H7 (cell line): ENCODE measurements at places on chromosomes 2 and 18. TPM values are rescaled to one million over a fixed set of nuclear protein-coding genes. Genes with fewer than 3 reads are reported as not detected.

DNA sequence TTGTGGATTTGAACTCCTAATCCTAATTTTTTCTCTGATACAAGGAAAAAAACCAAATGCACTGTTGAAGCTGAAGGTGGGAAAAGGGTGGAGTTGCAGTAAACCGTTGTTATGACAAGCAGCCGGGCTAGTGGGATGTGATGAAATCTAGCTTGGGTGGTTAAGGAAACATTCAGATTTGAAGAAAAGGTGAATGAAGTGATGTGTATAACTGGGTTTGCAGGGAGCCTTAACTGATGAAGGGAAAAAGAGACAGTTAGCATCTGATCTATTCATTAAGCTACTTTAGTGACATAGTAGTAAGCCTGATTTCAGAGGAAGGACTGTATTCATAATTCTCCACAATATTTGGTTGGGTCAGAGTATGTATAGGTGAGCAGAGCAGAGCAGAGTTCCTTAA lies 3.5 kb downstream of the EML6 start:
- DNase-seq: no peak

DNA sequence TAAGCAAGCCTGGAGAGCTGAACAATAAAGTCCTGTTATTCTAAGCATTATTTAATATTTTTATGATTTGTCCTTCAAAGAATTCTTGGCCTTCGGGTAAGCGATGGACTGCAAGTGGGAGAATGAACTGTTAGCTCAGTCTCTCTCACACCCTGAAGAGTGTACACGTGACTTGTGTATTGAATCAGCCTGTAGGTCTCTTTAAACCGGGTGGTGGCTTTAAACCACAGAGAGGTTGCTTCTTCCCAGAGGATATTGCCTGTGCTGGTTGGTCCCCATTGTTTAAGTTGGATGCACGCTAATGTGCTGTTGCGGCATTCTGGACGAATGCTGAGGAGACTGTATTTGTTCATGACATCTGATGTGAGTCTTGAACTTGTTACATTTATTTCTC lies 183.3 kb downstream of the LTBP1 start:
- no peak for DNase-seq

DNA sequence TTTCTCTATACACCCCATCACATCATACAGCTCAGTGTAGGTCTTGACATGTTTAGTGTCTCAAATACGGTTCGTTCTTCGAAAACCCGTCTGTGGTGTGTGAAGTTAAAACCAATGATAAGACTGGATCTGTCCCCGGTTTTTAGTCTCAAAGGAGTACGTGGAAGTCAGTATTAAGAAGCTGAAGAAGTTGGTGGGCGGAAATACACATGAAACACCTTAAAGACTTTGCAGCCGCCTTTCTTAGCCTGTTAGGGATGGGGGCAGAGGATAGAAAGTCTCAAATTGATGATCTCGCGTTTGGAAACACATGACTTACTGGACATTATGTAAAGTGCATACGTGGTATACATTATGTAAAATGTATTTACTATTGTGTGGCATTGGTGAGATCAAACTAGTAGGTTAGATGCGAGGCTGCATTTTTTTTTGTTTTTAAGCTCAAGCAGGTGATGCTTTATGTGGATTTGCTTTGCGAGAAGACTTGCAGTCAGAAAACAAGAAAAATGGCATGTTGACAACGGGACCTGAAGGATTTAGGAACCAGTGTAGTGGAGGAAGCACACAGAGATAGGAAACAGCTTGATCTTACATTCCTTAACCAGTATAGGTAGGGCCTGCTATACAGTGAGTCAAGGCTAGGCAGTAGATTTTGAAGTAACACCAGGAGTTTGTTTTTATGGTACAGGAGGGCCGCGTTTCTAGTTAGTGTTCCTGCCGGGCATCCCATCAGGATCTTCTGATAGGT lies 1.2 kb downstream of the CNOT11 start:
- DNase-seq: no peak

DNA sequence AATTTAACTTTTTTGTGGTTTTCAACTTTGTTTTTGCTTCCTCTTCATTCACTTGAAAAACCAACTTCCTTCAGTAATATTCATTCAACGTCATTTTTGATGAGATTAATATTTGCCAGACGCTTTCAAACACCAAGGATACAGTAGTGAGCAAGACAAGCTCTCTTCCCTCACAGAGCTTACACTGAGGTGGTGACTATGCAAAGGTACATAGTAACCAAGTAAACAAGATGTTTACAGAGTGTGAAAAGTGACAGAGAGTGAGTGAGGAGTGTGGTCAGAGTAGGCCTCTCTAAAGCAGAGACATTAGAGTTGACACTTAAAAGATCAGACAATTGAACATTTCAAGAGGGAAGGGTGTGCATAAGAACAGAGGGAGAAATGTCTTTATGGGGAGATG lies 155.5 kb downstream of the TMEM247 start:
- DNase-seq: no peak

DNA sequence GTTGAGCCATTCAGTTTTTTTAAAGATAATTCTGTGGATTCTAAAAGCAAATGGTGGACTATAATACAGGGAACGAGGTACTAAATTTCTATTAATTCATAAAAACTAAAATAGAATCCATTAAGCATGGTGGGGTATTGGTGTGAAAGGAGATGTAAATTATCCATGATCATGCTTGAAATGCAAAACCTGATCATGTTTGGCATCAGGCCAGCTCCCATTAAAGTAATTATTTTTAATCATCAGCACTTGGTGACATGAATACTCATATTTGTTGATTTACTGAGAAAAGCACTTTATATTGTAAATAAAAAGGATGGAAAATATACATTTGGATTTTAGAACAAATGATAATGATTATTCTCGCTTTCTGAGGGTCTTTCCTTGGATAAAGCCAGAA lies 232.3 kb upstream of the MEIS1 start:
- no peak for DNase-seq

DNA sequence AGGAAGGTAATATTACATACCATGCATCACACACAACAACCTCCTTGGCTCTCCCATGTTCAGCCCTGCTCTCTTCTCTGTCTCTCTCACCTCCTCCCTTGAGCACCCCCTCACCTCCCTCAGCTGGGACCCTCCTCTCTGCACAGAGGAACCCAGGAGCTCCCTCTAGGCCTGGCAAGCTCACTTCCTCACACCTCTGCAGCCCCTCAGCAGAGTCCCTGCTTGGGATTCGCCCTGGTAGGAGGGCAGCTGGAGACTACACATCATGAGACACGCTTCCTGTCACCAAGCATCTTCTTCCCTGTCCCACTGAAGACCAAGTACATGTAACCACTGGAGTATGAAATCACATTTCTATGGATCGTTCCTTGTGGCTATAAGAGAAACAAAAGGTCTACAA lies 51.0 kb downstream of the ADD2 start:
- DNase-seq: no peak

DNA sequence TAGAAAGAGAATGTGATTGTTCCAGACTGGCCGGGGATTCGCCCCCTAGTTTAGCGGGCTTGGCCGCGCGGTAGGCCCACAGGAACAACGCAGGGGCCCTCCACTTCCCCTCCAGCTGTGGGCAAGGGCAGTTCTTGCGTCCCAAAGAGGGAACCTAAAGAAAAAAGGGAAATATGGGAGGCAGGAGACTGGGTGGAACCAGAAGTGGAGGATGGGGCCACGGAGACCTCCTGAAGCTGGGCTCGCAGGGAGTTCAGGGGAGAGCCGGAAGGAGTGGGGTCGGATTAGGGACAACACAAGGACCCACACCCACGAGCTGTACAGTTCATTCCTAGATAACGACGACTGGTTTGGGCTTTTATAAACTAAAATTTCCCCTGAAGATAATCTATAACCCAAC lies 18.2 kb downstream of the GNLY start:
- peak; percentile 16 for DNase-seq

DNA sequence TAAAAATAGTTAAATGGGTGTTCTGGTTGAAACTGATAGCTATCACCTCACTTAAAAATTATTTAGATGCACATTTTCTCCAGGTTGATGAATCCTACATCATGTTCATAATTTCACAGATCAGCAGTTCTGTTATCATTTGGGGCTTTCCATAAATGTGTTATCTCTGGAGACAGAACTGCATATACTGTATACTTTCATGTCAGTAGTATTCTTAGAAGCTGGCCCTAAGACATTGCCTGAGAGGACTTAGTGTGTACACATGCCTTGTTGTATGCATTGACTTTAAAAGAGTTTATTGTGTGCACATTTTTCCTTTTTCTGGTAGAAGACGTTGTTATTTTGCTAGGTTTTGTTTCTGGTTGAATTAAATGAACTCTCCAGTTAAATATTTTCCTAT lies 41.0 kb downstream of the PIK3C3 start:
- DNase-seq: no peak

GRCh38 chr2:96105994-96106715 lies 10.2 kb downstream of the ADRA2B start:
- no peak for DNase-seq

DNA sequence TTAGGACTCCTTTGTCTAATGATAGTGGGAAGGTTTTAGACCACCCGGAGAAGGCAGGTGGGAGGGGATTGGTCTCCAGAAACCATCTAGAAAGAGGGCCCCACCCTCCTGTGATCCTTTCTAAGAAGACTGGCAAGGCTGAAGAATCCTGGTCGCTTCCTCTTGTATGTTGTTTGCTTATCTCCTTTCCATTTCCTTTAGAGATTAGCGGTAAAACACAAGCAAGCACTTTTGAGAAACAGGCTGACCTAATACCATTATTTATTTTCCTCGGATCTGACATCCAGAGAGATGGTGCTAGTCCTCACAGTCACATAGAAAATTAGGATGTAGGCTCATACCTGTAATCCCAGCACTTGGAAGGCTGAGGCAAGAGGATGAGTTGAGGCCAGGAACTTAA lies 45.2 kb upstream of the SPRED2 start:
- DNase-seq: no peak

GRCh38 chr18:54268751-54269150 lies 566 bp upstream of the POLI start:
- no peak for DNase-seq

DNA sequence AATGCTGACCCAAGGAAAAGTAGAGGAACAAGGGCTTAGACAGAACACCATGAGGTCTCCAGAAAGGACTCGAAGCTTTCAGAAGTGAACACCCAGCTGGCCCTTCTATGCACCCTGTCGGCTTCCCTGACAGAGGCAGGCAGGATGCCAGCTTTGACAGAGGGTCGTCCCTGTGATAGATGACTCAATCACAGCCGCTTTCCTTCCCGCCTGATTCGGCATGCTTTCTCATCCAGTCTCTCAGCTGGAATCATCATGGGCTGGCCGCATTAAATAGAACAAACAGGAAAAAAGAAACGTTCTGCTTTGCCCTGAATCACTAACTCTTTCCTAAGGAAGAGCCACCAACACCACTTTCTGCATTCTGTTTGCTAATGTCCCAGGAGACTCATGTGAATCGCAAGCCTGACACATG lies 140.3 kb upstream of the RAB12 start:
- no peak for DNase-seq

- DNase-seq: peak; percentile 88
Measured at GRCh38 chr18:63949068-63949737, at the start of gene HMSD. HMSD (plus strand) TSS chr18:63949301; CDS start chr18:63953456, 4,155 bp downstream.

GRCh38 chr2:1350111-1350510 lies 63.2 kb upstream of the TPO start:
- DNase-seq: no peak

GRCh38 chr2:109185821-109186570 lies 57.0 kb downstream of the SH3RF3 start:
- DNase-seq: no peak

GRCh38 chr2:188238386-188238785 lies 53.3 kb upstream of the GULP1 start:
- no peak for DNase-seq

TMEM37 gene
- 4.2 and 5.0 TPM in 2 replicates for total RNA-seq

STARD7 gene
- total RNA-seq: 233 and 253 TPM in 2 replicates

ALPG gene
- 0.21 and 0.89 TPM in 2 replicates for total RNA-seq

IL36A gene
- total RNA-seq: not detected in 2 replicates

ADGRF3 gene
- 1.2 TPM in 1 of 2 replicates, not detected in the other for total RNA-seq

ZC3H8 gene
- total RNA-seq: 2.1 and 5.9 TPM in 2 replicates

UGT1A4 gene
- 0.07 TPM in 1 of 2 replicates, not detected in the other for total RNA-seq

UGT1A10 gene
- not detected in 2 replicates for total RNA-seq

ADCY3 gene
- total RNA-seq: 13.1 and 15.9 TPM in 2 replicates
